ENCODE measurements at places on chromosomes 2 and 18.

DNA sequence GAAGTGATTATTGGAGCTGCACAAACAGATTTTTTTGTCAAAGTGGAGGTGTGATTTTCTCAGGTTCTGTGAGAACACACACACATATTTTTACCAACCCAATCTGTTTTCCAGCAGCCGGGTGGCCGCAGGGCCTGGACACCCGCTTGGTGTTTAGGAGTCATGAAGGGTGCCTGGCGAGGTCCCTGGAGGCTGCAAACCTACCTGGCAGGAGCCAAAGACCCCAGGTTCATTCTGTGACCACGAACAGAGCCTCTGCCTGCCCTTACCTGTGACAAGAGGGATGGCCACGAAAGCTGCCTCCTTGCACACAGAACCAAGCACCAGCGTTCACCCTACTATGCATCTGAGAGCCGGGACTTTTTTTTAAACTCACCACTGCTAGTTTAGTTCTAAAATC, 64.3 kb upstream of the ID2 start:
- no peak for DNase-seq

- no peak for DNase-seq
These were observed 51.4 kb upstream of the SPRED2 start for GRCh38 chr2:65483763-65484162.

DNA sequence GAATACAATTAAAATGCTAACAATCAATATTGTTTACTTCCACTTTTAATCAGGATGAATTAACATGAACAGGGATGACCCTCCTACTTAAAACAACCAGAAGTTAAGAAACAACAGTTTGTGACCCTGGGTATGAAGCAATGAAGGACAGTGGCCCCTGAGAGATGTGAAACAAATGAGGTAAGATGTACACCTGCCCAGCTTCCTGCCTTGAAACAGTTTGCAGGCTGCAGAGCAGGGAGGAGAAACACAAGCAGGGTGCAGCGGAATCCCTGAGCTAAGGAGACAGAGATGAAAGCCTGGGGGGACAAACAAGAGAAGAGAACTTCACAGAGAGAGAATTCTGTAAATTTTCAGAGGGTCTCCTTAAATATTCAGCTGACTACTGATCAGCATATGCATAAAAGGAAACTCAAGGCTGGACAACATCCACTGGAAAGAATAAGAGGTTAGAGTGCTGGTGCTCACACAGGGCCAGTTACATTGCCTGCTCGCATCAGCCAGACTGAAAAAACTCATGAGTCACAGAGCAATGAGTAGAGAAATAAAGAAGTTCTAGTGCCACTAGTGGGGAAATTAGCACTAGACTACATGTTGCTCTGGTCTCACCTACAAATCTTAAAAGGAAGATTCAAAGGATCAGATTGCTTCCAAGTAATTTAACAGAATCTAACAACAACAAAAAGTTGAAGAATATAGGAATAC, 106.4 kb downstream of the PID1 start:
- DNase-seq: peak; percentile 33

GRCh38 chr2:153105829-153106578, 372.6 kb downstream of the RPRM start:
- no peak for DNase-seq

GRCh38 chr18:74498712-74499627, 2.8 kb downstream of the CNDP2 start:
- DNase-seq: no peak

- no peak for DNase-seq
These were observed 107.1 kb downstream of the ABCA12 start for GRCh38 chr2:215031321-215031720.

GRCh38 chr2:184041077-184041476, 557.3 kb upstream of the ZNF804A start:
- DNase-seq: no peak

GRCh38 chr2:150097901-150098531, 389.5 kb downstream of the RND3 start:
- DNase-seq: peak; percentile 24

DNA sequence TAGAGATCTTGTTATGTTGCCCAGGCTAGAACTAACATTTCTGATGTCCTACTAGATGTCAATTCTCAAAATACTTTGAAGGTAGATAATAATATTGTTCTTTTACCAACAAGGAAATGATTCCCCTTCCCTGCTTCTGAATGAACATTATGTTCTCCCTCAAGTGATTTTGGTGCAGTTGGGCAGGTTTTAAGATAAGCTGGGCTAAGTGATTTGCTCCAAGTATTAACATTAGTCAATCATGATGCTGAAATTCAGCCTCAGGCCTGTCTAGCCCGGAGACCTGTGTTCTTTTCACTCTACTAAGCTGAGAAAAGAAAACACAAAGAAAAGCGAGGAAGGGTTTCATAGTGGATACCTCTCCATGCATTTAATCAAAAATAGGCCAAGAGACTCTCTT, 38.5 kb upstream of the SPTBN1 start:
- no peak for DNase-seq

DNA sequence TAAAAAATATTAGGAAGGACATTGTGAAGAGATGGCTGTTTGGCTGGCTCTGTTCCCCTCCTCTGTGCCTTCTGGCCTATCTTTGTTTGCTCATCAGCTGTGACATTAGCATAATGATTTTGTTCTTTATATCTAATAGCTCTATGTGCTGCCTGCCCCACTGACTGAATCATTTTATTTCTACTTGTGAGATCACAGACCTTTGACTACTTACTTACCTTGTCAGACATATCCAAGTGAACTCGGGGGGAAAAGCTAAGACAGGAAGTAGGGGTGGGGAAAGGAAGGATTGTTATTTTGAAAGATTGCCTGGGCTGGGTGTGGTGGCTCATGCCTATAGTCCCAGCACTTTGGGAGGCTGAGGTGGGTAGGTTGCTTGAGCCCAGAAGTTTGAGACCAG, 104.2 kb downstream of the ASAP2 start:
- no peak for DNase-seq

DNA sequence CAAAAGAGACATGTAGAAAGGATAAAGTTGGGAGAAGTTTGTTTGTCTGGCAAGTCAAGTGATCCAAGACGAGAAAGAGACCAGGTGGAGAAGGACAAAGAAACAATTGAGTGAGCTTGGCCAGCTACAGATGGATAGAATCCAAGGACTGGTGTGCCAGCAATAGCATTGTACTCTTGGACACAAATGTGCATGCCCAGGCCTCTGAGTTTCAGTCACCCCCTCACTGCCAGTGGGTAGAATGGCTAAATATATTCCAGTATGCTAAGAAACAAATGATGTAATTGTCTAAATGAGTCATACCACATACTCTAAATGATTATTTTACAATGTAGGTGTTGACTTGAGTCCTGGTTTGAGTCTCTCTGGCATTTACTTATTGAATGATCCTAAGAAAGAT, 881.3 kb downstream of the LRRTM4 start:
- no peak for DNase-seq

- DNase-seq: no peak
These were observed 57.3 kb upstream of the FAM117B start for GRCh38 chr2:202577250-202578183.

- no peak for DNase-seq
These were observed 7.2 kb upstream of the AFTPH start for GRCh38 chr2:64516651-64517510.

GRCh38 chr2:111189106-111189505, 68.4 kb downstream of the BCL2L11 start:
- DNase-seq: no peak

DNA sequence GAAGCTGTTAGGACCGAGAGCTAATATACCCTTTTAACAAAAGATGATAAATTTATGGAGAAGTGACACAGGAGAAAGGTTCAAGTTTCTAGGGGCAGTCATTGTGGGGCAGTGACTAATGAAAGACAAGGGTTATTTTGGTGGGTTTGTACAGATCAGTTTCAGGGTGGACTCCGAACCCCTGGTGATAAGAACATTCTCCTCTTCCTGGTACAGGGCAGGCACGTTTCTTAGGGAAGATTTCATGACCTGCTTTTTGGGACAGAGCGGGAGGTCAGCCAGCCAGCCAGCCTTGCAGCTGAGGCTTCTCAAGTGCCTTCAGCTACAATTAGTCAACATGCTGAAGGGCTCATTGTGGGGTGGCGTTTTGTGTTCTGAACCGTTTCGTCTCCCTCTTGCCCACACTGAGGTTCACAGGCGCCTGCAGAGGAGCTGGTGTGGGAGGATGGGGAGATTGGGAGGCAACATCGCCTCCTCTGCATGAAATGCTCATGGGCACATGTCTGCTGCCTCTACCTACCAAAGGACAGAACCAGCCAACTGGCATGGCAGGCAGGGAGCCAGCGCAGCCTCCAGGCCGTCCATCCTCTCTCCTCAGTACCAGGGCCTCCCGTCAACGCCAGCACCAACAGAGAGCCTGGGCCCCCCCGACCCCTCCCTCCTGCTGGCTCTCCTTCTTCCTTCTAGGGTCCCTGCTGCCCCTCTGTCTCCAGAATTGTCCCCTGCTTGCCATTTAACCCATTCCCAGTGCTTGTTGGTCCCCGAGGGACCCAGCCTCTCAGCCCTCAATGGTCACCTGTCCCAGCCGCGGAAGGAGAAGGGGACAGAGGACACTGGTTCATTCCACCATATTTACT, 9.6 kb downstream of the CHMP1B start:
- no peak for DNase-seq

GRCh38 chr2:236341067-236341466, 76.9 kb upstream of the ASB18 start:
- no peak for DNase-seq
